ENCODE measurements at places on chromosomes 4 and X. TPM values are rescaled to one million over a fixed set of nuclear protein-coding genes. Genes with fewer than 3 reads are reported as not detected.

DNA sequence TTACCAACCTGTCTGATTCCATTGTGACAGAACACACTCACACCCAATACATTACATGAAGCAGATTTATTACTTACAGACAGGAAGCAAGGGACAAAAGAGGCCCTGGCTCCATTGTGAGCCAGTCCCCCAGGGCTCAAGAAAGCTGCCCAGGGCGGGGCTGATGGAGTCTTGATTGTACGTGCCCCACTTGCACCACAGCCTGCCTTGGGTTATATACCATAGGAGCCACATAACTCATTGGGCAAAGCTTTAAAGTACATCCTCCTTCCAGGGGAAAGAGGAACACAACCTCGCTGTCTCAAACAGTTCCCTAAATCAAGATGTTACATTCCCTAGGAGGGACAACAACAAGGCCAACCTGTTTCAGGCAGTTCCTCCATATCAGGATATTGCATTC lies 3.4 kb upstream of the ZRSR2 start:
- no peak for DNase-seq

Gene RASL11B
- 2.1 TPM for total RNA-seq

Gene LEF1
- total RNA-seq: 13.7 TPM

- DNase-seq: no peak
These were observed 4.5 kb downstream of the NKX3-2 start for GRCh38 chr4:13539619-13540445.

Gene CT47B1
- total RNA-seq: not detected

Gene PAPSS1
- 55.1 TPM for total RNA-seq

GRCh38 chr4:173442223-173442932 lies 43.5 kb upstream of the SCRG1 start:
- peak; percentile 57 for DNase-seq

GRCh38 chr4:160423879-160424451 lies 1321.1 kb downstream of the RAPGEF2 start:
- DNase-seq: no peak

Gene TBX22
- total RNA-seq: not detected

- no peak for DNase-seq
These were observed 1039.1 kb upstream of the TENM3 start for GRCh38 chr4:181204109-181204508.

GRCh38 chr4:10762561-10762960 lies 78.0 kb upstream of the CLNK start:
- peak; percentile 14 for DNase-seq

DNA sequence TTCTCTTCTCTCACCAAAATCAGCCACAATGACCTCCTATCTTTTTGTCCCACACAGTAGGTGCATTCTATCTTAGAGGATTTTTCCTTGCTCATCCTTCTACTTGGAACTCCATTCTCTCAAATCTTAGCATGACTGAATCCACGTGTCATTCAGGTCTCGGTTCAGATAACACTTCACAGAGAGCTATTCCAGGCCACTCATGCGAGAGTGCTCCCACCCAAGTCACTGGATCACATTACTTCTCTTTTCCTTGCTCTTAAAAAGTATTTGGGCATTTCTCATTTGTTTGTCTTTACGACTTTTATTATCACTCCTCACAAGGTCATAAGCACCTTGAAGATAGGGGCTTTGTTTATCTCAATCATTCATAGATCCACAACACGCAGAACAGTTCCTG lies 647.5 kb upstream of the TENM3 start:
- no peak for DNase-seq

Gene UGT2B15
- not detected for total RNA-seq

DNA sequence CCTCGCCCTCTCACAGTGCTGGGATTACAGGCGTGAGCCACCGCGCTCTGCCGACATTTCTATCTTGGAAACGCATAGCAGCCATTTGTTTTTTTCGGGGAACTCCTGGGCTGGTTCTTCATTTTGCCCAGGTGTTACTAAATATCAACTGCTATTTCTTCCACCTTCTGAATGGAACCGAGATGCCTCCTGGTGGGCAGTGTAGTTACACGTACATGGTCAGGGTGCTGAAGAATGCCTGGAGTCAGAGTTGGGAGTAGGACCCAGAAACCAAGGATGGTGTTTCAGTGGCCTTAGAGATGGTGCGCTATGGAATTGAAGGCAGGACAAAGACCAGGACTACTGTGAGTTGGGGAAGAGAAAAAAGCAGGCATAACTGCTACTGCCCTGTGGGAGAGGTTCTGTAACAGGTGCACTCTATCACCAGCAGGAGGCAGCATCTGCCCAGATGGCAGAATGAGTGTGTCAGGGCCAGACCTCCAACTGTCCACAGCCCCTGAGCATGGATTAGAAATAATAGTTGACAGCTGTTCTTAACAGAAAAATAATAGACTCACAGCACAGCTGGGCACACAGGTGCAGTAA lies 81.7 kb downstream of the ZC4H2 start:
- DNase-seq: no peak

DNA sequence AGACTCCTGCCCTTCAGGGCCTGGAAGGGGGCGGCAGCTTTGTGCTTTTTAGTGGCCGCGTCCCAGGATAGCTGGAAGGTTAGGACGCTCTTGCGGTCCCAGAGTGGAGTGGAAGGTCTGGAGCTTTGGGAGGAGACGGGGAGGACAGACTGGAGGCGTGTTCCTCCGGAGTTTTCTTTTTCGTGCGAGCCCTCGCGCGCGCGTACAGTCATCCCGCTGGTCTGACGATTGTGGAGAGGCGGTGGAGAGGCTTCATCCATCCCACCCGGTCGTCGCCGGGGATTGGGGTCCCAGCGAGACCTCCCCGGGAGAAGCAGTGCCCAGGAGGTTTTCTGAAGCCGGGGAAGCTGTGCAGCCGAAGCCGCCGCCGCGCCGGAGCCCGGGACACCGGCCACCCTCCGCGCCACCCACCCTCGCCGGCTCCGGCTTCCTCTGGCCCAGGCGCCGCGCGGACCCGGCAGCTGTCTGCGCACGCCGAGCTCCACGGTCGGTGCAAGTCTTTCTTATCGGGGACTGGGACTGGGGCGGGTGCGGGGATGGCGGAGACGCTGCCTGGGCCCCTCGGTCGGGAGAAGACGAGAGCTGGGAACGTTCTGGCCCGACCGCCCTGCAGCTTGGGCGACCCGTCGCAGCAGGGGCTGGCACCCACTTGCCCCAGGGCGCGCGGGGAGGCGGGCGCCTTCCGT lies at the start of gene EDNRA:
EDNRA (plus strand) TSS at position 207 of the 686 bp plus-strand sequence. CDS start 4,585 bp downstream, outside the sequence.
- peak; percentile 61 for DNase-seq

GRCh38 chrX:39772057-39772832 lies 325.5 kb downstream of the BCOR start:
- peak; percentile 48 for DNase-seq

DNA sequence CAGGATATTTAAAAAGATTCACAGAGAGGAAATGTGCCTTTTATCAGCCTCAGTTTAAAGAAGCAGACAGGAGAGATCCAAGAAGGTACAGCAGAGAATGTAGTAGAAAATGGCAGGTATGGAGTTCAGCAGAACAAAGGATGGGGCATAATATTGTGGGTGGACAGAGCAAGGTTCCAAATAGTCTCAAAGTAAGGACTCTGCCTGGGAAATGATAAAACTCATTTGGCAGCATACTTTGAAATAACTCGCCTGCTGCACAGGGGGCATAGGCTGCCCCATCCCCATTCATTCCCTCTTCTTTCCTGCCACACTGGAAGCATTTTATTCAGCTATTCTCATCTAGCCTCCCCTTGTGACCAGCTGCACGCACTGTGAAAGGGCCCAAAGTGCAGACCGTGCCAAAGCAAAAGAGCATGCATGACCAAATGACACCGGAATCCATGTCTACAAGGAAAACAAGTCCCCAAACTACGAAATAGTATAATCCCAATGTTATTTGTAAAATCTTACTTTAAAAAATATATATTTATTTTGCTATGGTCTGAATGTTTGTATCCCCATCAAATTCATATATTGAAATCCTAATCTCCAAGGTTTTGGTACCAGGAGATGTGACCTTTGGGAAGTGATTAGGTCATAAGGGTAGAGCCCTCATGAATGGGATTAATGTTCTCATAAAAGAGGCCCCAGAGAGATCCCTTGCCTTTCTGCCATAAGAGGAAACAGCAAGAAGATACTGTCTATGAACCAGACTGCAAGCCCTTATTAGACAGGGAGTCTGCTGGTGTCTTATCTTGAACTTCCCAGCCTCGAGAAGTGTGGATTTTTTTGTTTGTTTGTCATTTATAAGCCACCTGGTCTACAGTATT lies 77.4 kb upstream of the PRSS48 start:
- peak; percentile 60 for DNase-seq

DNA sequence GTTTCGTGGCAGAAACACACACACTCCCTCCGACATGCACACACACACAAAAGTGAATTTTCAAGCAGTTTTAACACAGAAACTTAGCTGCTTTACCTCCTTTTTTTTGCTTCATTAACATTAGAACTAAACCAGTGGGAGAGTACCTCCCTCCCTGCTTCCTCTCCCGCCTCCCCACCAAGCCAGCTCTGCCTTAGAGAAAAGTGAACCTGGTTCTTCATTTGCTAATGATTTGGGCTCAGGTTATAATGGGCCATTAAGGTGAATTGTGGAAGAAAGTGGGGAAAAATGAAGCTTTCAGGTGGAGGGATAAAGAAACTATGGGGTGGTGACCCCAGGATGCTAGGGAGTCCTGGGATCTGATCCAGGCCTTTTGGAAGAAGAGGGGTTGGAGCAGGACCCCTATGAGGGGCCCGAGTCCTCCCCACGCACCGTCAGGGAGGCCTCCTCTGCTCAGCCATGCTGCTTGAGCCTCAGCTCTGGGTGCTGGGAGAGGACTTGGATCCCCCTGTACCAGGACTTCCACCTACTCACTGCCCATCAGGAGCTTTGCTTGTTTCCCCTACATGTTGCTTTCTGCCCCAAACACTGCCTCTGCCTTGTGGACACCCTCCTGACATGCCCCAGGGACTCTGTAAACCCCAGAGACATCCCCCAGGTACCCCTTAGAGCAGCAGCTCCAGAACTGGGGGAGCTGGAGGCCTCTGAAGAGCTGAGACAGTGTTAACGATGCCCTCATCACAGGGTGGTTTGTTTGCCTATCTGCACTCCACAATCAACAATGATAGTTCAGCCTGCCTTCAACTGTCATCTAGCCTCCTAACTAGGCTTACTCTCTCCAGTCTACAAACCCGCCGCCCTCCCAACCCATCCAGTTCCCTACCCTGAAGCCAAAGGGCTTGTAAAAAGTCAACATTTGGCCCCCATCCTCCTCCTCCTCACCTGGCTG lies 6.5 kb upstream of the JADE1 start:
- no peak for DNase-seq

GRCh38 chr4:188989371-188989770 lies 850.1 kb downstream of the TRIML1 start:
- no peak for DNase-seq

- peak; percentile 4 for DNase-seq
These were observed 32.1 kb upstream of the PAQR3 start for GRCh38 chr4:78971326-78971725.

Gene VCX2
- total RNA-seq: not detected

DNA sequence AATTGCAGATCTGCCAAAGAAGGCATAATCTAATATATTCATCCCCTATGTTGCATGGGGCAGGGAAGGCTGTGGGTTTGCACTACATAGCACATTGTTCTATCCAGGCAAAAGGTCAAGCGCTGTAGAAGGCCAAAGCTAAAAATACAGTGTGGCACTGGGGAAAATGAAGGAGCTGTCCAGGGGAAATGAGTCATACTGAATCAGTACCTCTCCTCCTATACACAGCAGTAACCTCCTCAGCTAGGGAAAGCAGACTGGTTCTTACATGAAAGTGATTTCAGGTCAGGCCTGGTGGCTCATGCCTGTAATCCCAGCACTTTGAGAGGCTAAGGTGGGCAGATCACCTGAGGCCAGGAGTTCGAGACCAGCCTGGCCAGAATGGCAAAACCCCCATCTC lies 31.0 kb upstream of the SLC25A4 start:
- DNase-seq: peak; percentile 29

Gene TGIF2LX
- total RNA-seq: not detected

DNA sequence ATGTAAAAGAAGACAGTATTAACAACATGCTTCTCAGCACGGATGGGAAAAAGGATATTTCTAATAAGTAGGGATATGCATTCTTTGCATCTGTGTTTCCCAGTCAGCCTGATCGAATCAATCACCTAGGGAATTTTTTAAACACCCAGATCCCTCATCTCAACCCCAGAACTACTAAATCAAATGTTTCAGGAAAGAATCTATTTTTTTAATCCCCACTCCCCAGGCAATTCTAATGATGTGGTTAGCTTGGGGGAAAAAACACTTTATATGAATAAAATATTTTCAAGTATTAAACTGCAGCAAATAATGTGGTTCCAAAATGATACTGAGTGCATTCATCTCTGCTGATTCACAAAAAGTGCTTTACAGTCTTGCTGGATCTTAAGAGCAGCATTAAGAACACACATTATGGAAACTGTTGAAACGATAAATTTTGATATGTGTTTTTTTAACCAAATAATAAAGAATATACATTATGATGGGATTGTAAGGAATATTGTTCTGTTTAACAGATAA lies 68.7 kb upstream of the GUCY1A1 start:
- DNase-seq: no peak

Gene MAGEA12
- not detected for total RNA-seq

DNA sequence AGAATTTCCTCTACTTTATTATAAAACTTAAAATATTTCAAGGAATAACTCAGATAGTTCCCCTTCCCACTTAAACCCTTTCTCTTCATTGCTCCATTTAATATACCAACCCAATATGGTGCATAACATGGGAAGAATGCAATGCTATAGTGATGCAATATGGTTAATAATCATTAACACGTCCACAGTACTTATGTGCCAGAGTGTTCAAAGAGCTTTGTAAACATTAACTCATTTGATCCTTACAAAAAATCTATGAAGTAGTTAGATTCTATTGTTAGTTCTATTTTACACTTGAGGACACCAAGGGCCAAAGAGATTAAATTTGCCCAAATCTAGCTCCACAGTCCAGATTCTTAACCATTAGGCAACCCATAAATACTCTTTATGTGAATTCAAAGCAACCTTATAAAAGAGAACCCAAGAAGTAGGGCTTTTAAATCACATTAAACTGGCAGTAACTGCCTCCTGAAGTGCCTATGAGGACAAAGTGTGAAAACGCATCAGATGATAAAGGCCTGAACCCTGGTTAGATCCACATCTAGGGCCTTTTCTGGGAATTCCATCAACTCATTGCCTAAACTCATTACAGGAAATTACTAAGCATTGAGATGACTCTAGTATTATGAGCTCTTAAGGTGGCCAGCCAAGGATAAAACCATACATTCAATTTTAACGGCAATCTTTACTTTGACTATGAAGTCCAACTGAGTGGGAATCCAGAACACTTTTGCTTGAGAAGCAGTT lies 94.3 kb downstream of the AREG start:
- no peak for DNase-seq

Gene SLC39A8
- total RNA-seq: 8.2 TPM

- DNase-seq: peak; percentile 69
These were observed 24.7 kb downstream of the KCNE5 start for GRCh38 chrX:109600237-109600651.

DNA sequence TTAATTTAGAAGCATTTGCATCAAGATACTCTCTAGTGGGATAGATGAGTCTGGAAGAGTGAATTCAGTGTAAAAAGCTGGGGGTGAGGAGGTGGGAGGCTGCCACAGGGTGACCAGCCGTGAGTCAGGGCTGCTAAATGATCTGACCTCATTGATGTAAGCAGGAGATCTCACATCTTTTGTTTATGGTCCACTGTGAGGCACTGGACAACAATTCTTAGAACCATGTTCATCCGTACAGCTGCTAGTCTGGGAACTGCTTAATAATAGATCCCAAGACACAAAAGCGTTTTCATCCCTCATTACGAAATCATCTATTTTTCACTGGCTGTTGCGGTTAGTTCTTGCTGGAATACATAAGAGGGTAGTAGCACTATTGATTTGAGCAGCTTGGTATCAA lies 14.1 kb downstream of the KLF3 start:
- DNase-seq: no peak

All from tongue (tissue), 3 donors.